ENCODE measurements at places on chromosomes 16 and 17. TPM values are rescaled to one million over a fixed set of nuclear protein-coding genes. Genes with fewer than 3 reads are reported as not detected.

- no peak for DNase-seq
These were observed 161.2 kb downstream of the COPRS start for GRCh38 chr17:31697838-31698237.

DNA sequence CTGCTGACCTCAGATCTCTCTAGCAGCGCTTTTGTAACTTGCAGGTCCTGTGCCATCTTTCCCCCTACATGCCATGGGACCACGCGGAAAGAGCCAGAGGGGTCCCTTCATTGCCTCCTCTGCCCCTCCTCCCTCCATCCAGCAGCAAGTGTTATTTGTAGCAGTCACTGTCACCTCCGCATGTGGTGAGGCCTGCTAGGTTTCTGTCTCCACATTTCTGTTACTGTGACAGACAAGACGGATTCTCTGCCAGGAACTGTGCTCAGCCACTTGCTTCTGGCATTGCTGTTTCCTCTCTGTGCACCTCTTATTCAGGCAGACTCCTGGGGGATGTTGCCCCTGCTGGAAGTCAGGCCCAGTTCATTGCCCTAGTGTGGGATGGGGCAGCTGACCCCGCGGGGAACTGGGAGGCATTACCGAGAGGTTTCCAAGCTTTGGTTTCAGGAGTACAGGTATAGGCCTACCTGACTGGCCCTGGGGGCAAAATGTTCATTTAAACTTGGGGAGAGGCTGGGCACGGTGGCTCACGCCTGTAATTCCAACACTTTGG lies 61.2 kb downstream of the RAB11FIP4 start:
- DNase-seq, result no peak

- DNase-seq, result no peak
These were observed 76.3 kb upstream of the WSB1 start for GRCh38 chr17:27217631-27218030.

GRCh38 chr17:38327936-38328335 lies 15.8 kb downstream of the GPR179 start:
- DNase-seq, result no peak

DNA sequence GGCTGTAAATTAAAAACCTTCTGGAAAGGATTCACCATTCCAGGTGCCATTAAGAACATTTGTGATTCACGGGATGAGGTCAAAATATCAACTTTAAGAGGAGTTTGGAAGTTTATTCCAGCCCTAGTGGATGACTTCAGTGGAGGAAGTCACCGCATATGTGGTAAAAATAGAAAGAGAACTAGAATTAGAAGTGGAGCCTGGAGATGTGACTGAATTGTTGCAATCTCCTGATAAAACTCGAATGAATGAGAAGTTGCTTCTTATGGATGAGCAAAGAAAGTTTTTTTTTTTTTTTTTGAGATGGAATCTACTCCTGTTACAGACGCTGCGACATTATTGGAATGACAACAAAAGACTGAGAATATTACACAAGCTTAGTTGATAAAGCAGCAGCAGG lies 26.7 kb downstream of the CCL4 start:
- no peak for DNase-seq

DNA sequence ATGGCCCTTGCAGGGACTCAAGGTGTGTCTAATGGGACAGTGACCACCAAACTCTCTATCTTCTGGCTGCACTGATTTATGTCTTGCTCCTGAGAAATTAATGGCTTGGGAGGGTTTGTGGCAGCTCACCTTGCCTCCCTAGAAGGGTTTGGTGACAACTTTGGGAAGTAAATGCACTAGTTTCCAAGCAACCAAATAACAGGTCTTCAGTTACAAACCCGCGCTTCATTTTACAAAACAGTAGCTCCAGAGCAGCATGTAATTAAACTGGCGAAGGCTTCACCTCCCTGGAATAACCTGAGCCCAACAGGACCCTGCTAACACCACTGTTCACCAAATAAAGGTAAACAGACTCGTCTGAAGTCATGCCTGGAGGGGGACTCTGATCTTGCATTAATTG lies 318.3 kb downstream of the SLC39A11 start:
- peak; percentile 85 for DNase-seq

DNA sequence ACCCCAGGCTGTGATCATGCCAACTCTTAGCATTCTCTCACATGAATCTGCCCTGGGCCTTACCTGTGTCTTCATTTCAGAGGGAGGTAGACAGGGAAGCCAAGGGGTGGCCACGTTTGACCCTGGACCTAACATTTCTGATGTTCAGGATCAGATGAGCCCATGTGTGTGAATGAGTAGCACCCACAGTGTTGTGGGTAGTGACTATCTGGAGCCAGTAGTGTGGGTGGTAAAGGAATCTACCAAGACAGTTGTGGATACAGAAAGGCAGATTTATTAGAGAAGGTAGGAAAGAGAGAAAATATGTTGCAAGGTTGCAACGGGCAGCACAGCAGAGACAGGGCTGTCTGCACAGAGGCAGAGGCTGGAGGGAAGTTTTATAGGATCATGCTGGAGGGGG lies 60.5 kb downstream of the TK2 start:
- DNase-seq, result no peak

- DNase-seq, result no peak
These were observed 2.0 kb downstream of the CLDN6 start for GRCh38 chr16:3015865-3016521.

GRCh38 chr17:34397265-34397664 lies 34.2 kb upstream of the CCL1 start:
- no peak for DNase-seq

GRCh38 chr16:64910356-64910755 lies 211.5 kb downstream of the CDH11 start:
- no peak for DNase-seq

DNA sequence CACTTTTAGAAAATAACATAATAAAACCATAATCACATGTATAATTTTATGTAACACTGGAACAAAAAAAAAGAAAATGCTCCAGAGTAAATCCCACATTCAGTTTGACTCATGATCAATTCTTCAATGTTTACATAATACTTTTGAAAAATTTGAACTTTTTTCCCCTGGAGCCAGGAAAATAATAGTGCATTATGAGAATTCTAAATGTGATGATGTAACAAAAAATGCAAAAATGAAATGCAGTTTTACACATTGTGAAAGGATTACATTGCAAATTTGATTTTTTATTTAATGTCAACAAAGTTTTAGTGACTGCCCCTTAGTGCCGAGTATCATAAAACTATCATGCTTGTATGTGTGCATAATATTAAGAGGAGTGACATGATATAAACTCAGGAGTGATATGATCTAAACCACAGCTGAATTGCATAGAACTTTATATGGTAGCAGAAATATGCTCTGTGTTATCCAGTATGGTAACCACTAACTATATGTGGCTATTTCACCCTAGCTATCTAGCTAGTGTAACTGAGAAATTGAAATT lies 238.2 kb downstream of the CDH8 start:
- DNase-seq, result no peak

DNA sequence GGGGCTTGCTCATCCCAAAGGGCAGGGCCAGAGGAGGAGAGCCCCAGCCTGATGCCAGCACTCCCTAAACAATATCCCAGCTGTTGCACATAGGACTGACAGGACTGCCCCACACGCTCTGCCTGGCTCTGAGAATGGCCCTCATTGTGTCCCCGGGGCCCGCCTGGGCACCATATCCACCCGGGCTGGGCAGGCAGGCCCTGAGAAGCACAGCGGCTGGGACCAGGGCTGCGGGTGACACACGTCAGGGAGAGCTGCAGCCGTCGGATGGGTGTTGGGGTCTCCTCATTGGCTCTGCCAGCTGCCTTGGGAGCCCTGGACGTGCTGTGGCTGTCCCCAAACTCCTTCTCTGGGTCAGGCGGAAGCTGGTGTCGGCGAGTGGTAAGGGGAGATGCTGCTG lies 4.2 kb downstream of the BCAR1 start:
- DNase-seq, result no peak

- no peak for DNase-seq
These were observed 20.3 kb downstream of the XPO6 start for GRCh38 chr16:28191364-28191960.

DNA sequence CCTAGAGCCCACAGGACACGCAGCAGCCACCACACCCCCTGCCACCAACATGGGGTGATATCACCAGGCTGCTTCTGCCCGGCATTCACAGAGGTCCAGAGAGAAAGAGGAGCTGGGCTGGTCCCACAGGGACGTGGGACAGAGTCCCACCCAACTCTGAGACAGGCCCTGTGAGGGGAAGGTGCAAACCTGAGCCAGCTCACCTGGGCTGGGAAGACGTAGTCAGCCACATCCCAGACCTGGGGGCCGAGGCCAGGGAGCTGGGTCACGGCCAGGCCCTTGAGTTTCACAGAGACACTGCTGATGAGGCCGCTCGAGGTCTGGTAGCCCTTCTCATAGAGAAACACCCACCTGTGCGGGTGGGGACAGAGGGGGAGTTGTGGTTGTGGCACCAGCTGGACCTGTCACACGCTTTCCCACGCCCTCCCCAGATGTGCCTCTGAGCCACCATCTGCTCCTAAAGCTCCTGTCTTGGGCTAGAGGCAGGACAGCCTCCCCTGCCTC lies 11.2 kb downstream of the P2RX1 start:
- no peak for DNase-seq

- no peak for DNase-seq
These were observed at the start of gene HBM for GRCh38 chr16:165539-166374. Gene HBM (plus strand): TSS chr16:165978. CDS start chr16:165998, 20 bp downstream.

DNA sequence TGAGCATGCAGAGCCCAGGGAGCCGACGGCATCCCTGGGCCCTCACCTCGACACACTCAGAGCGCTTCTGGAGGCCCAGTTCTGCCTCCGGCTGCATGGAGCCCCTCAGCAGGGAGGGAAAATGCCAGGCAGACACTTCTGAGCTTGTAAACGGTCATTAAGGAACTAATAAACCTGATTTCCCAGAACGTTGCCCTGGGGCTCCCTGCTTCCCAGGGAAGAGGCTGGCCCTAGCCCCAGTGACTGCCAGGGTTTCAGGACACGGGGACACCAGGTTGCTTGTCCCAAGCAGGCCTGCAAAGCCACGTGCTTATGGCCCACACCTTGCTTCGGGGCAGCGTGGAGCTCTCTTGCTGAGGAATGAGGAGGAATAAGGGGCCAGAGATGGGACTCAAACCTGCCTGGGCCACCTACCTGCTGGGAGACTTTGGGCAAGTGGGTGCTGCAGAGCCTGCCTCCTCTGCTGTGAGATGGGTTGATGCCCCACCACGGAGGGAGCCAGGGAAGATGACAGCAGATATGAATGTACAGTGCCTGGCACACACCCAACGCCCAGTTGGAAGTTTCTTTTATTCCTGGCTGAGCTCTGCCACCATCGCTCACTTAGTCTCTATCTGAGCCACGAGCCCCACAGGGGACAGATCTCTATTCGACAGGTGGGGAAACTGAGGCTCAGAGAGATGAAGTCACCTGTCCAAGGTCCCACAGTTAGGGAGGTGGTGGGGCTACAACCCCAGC lies 5.4 kb downstream of the RHBDF2 start:
- DNase-seq, result no peak

GRCh38 chr16:73864868-73865267 lies 431.7 kb upstream of the PSMD7 start:
- DNase-seq, result no peak

GRCh38 chr16:88060524-88061219 lies 109.4 kb downstream of the BANP start:
- no peak for DNase-seq

- no peak for DNase-seq
These were observed 34.7 kb downstream of the ADCY7 start for GRCh38 chr16:50300942-50301625.

DNA sequence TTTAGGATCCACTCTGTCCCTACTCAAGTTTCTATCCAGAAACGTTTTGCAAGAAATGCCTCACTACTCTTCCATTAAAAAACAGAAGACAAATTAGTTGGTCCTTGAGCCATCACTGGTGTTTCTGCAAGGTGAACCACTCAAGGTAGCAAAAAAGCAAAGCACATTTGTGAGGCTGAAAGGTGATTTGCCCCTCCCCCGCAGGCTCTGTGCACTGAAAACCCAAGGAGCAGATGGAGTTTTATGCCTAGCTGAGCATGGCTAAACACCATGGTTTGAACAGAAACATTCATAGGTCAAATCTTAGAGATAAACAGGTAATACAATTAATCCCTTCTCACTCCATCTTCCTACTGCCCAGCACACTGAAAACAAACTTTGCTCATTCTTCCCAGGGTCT lies 538.2 kb upstream of the CDH5 start:
- peak; percentile 21 for DNase-seq

GRCh38 chr17:57619061-57619937 lies 125.8 kb downstream of the CCDC182 start:
- DNase-seq, result no peak

DNA sequence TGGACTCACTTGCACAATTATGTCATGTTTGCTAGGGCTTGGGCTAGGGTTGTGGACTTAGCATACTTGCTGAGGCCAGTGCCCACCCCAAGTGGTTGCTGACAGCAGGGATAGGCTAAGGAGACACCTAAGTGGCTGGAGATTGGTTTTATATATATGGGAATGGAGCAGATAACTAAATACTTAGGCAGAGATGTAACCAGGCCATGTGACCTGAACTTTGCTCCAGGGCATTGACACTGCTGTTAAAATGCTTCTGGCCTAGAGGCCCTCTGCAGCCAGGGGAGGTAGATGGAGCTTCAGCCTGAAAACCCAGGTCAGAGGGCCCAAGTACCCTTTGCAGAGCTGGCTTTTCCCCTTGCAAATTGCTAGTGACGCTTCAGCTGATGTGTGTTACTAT lies 1.4 kb upstream of the ITGB3 start:
- no peak for DNase-seq

DNA sequence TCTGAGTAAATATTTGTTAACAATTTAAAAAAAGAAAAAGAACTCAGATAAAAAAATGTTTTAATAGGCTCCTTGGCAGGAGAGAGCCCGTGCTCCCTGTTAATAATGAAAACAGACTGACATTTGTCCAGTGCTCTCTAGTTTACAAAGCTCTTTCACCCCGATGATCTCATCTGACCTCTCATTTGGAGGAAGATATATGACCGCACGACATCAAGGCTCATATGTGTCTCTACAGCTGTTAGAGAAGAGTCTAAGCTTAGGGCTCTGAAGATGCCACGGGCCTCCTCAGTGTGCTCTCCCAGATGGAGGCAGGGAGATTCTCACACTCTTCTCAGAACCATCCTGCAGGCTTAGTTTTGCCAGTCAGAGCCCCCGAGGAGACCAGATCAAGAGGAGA lies 280.8 kb upstream of the IRX5 start:
- DNase-seq, result no peak

Gene PPM1E
- polyA plus RNA-seq, result 5.2 TPM

Gene ABCC11
- polyA plus RNA-seq, result 0.20 TPM

Gene DNAAF1
- polyA plus RNA-seq, result 7.1 TPM

Gene PPY
- 0.45 TPM for polyA plus RNA-seq

Gene SUPT6H
- 80.6 TPM for polyA plus RNA-seq

Gene AOC3
- 4.9 TPM for polyA plus RNA-seq

Gene NPIPA3
- polyA plus RNA-seq, result 24.9 TPM

Gene ZACN
- polyA plus RNA-seq, result 14.2 TPM

Gene CHST5
- polyA plus RNA-seq, result 1.1 TPM

Gene TBC1D3
- polyA plus RNA-seq, result not detected

Gene OR4D1
- 0.10 TPM for polyA plus RNA-seq

Gene ADAM11
- 2.8 TPM for polyA plus RNA-seq

Gene KDM8
- 10.6 TPM for polyA plus RNA-seq

Gene TPSB2
- 0.18 TPM for polyA plus RNA-seq
